ENCODE measurements at places on chromosomes 11 and 22. TPM values are rescaled to one million over a fixed set of nuclear protein-coding genes. Genes with fewer than 3 reads are reported as not detected.

Gene SLC3A2
- total RNA-seq: 190 TPM

Gene RAB36
- total RNA-seq: 3.8 TPM

Gene YPEL4
- total RNA-seq: 1.8 TPM

Gene IRAG1
- 69.0 TPM for total RNA-seq

Gene FLRT1
- total RNA-seq: 0.03 TPM

Gene PARVA
- total RNA-seq: 71.7 TPM
